ENCODE measurements at places on chromosomes 5 and 9.

- DNase-seq, result no peak
These were observed 17.5 kb downstream of the VLDLR start for GRCh38 chr9:2638871-2639673.

DNA sequence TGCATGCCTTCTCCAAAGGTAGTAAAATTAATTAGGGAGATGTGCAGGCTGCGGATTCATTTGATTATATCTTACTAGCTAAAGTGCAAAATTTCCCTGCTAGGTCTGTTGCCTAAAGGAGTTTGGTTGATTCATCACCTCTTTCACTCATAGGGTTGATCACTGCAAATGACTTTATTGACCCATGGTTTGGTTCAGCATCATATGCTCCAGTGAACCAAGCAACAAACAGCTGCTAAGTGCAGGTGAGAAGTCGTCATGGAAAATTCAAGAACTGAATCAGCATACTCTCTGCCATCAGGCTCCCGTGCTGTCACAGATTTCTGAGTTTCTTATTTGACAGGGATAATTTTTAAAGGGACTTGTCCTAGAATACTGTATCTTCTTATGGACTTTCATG, 571.8 kb upstream of the CDH18 start:
- DNase-seq, result no peak

DNA sequence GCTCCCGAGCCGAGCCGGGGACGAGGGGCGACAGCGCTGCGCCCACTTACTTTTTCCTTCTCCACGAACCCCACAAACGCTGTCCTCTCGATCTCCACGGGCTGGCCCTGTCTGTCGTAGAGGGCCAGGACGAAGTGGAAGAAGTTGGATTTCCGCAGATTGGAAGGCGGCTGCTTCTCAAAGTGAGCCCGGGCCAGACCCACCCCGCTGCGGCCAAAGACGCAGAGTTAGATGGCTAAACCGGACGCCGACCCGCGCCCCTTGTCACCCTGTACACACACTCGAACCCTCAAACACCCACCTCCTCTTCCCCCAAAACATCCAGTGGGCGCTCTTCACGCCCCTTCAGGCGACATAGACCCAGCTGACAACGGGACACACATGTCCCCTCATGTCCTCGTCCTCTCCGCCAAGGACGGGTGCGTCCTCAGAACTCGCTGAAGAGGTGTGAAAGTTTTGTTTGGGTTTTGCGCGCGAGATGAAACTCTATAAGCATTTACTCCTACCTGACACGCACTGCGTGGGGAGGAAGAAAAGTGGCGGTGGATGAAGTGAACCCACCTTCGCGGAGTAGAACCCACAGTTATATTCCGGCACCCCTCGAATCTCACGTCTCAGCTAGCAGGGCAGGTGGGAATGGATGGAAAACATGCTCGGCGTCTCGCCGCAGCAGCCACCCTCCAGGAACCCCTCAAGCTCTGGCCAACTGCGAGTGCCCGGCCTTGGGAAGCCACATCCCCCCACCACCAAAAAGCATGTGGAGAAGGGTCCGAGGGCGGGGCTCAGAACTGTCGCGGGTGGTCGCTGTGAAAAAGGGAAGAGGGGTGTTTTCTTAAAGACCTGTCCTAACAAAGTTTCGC, 2.6 kb downstream of the EBF1 start:
- no peak for DNase-seq

DNA sequence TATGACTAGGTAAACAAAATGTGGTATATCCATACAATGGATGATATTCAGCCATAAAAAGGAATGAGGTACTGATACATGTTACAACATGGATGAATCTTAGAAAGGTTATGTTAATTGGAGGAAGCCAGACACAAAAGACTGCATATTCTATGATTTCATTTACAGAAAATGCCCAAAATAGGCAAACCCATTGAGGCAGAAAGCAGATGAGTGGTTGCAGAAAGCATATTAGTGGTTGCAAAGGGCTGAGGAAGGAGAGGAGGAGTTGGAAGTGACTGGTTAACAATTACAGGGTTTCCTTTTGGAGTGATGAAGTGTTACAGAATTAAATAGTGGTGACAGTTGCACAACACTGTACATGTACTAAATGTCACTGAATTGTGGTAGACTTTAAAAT, 17.7 kb downstream of the PLGRKT start:
- DNase-seq, result no peak

GRCh38 chr5:13994621-13995253, 50.2 kb upstream of the DNAH5 start:
- no peak for DNase-seq

- no peak for DNase-seq
These were observed 1310.0 kb upstream of the C9orf72 start for GRCh38 chr9:28883234-28883633.

DNA sequence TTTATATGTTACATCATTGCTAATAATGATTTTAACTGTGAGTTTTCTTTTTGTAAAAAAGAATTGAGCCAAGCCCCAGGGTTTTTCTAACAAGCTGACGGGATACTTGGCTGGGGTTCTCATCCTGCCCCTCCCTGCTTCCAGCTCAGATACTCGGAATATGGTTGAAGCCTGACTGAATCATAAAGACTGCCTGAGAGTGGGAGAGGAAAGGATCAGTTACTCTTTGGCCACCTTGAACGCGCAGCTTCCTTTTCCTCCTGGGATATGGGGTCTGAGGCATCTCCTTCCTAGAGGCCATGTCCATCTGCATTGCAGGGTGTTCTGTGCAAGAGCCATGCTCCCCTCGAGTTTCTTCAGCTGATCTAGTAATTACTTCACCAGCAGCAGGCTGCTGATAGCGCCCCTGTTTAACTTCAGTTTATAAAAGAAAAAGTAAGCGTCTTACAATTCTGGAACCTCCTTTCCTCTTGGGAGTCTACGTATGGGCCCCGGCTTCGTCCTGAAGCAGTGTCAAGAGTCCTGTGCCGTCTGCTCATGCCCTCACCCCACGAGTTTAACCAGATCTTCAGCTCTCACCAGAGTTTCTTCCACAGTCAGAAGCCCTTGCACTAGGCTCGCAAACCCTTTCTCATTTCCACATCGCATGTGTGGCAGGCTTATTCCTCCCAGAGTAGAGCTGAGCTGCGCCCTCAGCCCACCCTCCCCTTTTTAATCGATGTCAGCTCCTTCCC, 130.0 kb downstream of the MVB12B start:
- no peak for DNase-seq

GRCh38 chr9:4305065-4305985, 5.5 kb upstream of the GLIS3 start:
- no peak for DNase-seq

GRCh38 chr5:44774279-44774880, 34.4 kb upstream of the MRPS30 start:
- DNase-seq, result no peak

GRCh38 chr9:115328228-115328627, 210.3 kb upstream of the TNC start:
- DNase-seq, result no peak

- DNase-seq, result no peak
These were observed 360.9 kb downstream of the KDM4C start for GRCh38 chr9:7118633-7119032.

Data from cerebellar nuclear complex (tissue), 1 donor.